ENCODE measurements at places on chromosomes 4 and X.

- DNase-seq = no peak
Measured at GRCh38 chrX:1555370-1555769, 18.4 kb upstream of the P2RY8 start.

DNA sequence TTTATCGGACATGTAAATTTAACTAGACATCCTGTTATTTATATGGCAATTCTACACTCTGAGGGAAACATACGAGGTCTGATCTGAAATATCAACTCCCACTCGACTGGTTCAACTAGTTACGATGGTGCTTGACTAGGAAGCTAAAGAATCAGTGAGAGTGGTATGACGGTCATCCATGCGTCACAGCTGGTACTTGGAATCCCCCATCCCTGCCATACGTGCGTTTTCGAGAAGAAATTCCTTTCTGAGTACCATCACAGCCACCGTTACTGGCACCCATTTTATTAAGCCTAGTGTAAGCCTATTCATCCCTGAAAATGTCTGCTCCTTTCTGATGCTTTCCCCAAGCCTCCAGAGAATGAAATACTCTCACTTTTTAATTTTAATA is 695 bp upstream of the PIGA start:
- no peak for DNase-seq

GRCh38 chr4:52037689-52038102 is 403 bp downstream of the SGCB start:
- peak; percentile 17 for DNase-seq

DNA sequence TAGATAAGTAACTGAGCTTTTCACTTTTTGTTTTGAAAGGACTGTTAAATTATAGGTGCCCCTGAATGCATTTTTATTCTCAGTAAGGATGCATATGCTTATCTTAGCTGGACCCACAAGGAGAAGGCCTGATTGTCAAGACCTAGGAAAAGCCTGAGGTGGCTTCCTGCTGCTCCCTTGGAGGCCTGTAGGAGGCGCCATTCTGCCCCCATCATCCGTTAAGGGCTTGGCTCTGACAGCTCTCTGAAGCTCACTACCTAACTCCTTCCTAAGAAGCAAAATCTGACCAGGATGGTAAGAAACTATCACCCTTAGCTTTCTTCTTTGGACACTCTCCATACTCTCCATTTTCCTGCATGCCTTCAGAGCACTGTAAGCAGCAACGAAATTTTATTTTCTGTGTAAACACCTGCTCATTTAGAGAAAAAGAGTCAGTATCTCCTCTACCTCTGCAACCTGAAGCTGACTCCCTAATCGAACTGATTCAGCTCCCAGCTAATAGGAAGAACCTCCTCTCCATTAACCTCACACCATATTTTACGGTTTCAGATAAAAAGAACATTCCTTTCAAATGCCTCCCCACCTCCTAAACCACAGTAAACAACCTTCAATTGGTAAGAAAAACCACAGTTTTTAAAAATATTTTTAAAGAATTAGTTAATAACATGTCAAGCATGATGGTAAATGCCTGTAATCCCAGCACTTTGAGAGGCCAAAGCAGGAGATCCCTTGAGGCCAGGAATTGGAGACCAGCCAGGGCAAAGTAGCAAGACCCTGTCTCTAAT is 73.4 kb upstream of the EDNRA start:
- no peak for DNase-seq

DNA sequence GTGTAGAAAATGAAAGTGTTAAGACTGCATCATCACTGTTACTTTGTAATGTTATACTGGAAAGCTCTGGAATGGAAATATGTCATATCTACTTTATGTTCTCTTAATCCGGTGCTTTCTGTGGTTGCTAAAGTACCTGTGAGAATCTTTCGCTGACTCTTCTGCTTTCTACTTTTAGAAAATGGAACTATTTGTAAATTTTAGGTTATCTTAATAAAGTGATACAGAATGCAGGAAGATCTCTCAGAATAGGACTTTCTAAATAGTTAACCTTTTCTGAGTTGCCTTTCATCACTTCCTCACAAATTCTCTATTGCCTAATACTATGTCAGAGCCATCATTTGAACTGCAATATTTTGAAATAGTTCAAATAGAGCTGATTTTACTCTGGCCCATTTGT is 69.3 kb downstream of the BMP2K start:
- DNase-seq = no peak

GRCh38 chr4:126604268-126604867 is 1028.4 kb upstream of the INTU start:
- DNase-seq = no peak

DNA sequence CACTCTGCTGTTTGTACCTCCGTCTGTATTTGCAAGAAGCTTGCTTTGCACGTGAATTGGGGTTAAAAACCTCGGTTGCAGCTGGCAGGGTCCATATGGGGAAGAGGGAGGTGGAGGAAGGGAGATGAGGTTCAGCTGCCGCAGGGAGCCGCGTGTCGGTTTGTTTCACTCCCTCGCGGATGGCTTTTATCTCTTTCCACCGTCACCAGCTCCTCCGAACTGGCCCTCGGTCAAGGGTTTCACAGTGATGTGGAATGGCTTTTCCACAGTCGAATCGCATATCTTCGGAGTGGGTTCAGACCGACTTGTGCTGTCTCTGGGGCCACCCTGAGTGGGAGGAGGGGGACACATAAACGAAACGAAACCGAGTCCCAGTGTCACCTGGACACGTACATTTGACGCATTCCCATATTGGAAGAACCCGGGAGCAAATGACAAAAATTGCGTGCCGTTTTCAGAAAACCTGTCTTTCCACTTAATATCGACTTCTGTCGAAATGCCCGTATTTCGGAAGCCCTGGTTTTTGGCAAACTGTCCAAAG is 929 bp downstream of the ZBTB33 start:
- DNase-seq = no peak

GRCh38 chrX:24498181-24498580 is 33.1 kb downstream of the PDK3 start:
- no peak for DNase-seq

GRCh38 chr4:20046179-20046578 is 205.5 kb upstream of the SLIT2 start:
- no peak for DNase-seq

DNA sequence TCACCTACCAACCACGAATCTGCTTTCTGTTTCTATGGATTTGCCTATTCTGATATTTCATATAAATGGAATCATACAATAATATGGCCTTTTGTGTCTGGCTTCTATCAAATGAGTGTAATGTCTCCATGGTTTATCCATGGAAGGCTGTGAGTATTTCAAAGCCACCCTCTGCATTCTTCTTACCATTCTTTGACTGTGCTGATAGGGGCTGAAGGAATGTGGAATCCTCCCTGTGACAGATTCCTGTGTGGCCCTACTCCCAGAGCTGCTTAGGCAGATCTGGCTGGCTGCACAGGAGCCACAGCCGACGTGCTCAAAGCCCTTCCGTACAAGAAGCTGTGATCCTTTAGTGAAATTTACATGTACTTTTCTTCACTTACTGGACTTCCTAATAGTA is 163.2 kb downstream of the HS6ST2 start:
- no peak for DNase-seq

- no peak for DNase-seq
Measured at GRCh38 chr4:110268790-110269189, 70.4 kb upstream of the ELOVL6 start.

- no peak for DNase-seq
Measured at GRCh38 chrX:77003956-77004355, 443.2 kb upstream of the FGF16 start.

DNA sequence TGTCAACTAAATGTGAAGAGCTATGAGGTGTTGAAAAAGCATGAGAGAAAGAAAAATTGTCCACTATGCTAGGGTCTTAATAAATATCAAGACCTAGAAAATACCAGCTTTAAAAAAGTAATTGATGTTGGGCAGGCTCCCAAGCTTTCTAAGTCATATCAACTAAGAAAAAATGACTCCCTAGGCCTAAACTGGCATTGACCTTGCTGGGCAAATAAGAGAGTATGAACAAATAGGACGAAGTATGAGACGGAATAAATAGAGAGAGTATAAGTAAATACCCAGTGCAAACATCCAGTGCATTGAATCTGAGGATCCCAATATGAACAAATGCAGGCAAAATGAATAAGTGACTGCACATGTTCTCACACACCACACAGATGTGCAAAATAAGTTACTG is 3.2 kb downstream of the KDR start:
- no peak for DNase-seq

GRCh38 chr4:52657618-52658501 is 1.2 kb downstream of the USP46 start:
- DNase-seq = no peak

GRCh38 chrX:117483950-117484349 is 632.7 kb downstream of the KLHL13 start:
- DNase-seq = no peak

DNA sequence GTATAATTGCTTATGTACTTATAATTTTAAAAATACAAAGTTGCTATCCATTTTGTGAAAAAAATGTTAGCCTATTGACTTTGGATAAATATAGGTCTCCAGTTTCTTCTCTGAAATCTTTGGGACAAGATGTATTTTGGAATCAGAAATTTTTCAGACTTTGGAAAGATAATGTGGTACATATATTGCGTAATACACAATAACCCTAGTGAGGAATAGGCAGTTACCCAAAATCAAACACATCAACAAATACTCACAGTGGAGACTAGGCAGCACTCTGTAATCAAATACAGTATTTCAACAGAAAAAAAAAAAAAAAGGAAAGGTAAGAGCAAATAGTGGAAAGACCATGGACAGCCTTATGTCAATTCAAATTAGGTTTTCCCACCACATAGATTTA is 796.8 kb downstream of the ADGRL3 start:
- DNase-seq = no peak

- no peak for DNase-seq
Measured at GRCh38 chr4:57369446-57369845, 259.3 kb upstream of the IGFBP7 start.

DNA sequence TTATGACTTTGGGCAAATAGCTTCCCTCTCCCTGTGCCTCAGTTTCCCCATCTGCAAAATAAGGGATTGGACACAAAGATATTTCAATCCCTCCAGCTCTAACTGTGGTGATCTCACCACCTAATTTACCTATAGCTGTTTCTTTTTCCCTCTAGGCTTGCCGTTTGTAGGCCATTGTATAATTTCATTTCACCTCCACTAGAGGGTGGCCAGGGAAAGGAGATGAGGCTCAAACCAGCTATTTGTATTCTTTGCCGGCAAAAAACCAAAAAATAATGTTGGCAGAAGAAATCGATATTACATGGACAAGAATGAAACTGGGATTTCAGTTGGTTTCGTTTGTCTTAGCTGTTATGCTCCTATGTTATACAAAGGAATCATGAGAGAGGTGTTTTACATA is 36.1 kb upstream of the DOCK11 start:
- no peak for DNase-seq

GRCh38 chr4:119000400-119000799 is 111.7 kb downstream of the SYNPO2 start:
- DNase-seq = no peak

- DNase-seq = no peak
Measured at GRCh38 chr4:38870098-38870808, 2.6 kb downstream of the FAM114A1 start.

GRCh38 chrX:148537556-148538182 is 37.3 kb downstream of the AFF2 start:
- DNase-seq = no peak

DNA sequence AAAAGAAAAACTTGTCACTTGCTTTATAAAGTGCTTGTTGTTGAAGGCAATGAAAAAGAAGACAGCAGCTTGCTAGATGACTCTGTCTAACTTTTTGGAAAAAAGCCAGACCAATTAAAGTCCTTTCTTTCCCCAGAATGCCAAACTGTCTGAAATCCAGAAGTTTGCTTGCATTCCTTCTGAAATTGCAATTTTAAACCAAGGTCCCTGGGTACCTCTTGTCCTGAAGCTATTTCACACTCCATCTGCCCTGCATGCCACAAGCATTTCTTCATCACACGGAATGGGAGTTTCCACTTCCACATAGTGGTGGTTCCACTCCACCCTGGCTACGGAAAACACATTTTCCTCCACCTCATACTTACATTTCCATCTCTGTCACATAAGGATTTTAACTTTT is 101.0 kb downstream of the PAPSS1 start:
- no peak for DNase-seq

- DNase-seq = no peak
Measured at GRCh38 chr4:115852767-115853091, 739.3 kb upstream of the NDST4 start.

- DNase-seq = no peak
Measured at GRCh38 chrX:119389214-119389613, 9.9 kb upstream of the SLC25A43 start.

- DNase-seq = no peak
Measured at GRCh38 chr4:8571702-8572685, 8.2 kb upstream of the GPR78 start.

DNA sequence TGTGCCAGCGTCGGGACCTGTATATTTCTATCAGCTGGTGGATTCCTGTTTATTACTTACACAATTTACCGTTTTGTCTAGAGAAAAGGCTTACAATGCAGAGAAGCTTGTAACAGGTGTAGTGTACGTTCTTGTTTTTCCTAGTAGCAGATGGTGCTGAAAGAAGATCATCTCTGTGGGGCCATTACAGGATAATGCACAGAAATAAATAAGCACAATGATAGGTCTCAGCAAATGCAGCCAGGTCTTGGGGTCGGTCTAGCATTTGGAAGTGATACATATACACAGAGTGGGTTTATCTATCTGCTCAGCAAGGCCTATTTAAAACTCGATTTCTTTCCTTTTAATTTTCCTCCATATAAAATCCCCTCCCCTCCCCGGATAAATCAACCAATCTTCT is 180.9 kb upstream of the LCORL start:
- no peak for DNase-seq

GRCh38 chrX:17266136-17266535 is 108.9 kb upstream of the NHS start:
- DNase-seq = no peak

DNA sequence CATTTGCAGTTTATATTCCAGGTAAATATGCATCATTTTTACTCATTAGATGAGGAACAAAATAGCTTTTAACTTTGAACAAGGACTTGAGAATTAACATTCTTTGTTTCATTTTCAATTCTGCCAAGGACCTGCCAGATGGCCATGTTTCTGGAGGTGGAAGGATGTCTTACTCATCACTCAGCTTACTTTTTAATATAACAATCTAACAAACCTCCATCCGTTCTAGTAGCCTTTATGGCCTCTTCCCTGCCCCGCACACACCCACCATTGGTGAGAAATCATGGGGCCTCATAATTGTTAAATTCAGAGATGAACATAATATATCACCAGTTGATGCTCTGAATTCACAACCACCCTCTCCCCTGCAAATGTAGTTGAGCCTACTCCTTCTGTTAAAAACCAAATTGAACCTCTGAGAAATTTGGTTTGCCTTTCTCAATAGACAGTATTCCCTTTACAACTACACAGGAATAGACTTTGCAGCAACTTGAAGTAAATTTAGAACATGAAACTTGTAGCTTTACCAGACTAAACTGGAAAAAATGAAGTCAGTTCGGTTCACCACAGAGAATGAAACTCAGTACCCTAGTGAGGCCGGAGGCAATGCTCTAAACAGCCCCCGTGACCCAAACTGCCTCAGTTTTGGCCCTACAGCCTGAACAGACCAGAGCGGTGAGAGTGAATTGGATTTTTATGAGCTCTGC is 50.1 kb upstream of the ACSL4 start:
- no peak for DNase-seq

- no peak for DNase-seq
Measured at GRCh38 chr4:109728385-109728784, 1.5 kb downstream of the PLA2G12A start.

GRCh38 chr4:91087743-91088142 is 960.5 kb downstream of the CCSER1 start:
- DNase-seq = no peak

Data from stimulated activated CD4-positive, alpha-beta T cell treated with anti-CD3 and anti-CD28 coated beads, TNF-alpha, amount 100 ng/mL, for 4 hours (primary cell).